Kidney (tissue), 22 donors: ENCODE measurements at places on chromosomes 3 and 15.
A peak's percentile ranks its signal among the peaks of the same experiment; 100 is the strongest.

DNA sequence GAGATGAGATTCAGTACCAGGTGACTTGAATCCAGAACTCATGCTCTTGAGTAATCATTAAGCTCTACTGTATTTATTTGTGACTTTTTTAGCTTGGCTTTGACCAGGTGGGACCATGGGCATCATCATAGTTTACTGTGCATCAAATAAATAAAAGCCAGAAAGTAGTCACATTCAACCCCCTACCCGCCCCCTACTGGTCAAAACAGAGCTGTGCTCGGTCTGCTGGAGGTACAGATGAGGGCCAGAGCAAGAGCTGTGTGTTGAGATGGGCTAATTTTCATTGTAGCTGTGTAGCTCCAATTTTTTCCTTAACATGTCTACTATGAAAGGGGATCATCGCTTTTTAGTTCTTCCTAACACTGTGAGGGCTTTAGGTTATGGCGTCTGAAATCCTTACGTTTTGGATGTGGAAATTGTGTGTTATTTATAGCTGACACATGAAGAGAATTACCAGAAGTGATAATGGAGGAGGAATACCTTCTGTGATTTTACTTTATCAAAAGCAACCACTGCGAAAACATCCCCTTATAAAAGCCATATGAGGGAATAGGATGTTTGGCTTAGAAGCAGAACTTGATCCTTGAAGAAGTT is 375.1 kb downstream of the PTPRG start:
- no peak for DNase-seq

- peak; percentile 48 for DNase-seq
Measured at GRCh38 chr3:42653560-42654330, at the start of gene ZBTB47. Gene ZBTB47, plus strand, starts transcription at chr3:42653697. Its CDS starts 4,659 bp downstream, at chr3:42658356.

GRCh38 chr3:36957862-36958686 is 13.2 kb upstream of the TRANK1 start:
- no peak for DNase-seq

DNA sequence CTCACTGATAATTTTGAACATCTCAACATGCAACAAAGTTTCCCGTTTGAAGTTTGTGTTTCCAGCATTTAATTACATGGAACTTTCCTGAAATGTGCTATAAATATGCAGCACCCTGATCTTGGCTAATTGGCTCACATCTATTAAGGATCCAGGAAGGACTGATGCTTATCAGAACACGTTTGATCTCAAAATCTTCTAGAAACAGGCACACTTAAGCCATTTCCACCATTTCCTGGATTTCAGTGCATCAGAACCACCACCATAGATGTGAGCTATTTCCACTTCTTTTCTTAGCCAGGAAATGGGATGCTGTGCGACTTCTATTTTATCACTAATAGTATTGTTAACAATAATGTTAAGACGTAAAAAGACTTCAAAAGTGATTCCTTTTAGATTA is 228.9 kb downstream of the FEZF2 start:
- no peak for DNase-seq

DNA sequence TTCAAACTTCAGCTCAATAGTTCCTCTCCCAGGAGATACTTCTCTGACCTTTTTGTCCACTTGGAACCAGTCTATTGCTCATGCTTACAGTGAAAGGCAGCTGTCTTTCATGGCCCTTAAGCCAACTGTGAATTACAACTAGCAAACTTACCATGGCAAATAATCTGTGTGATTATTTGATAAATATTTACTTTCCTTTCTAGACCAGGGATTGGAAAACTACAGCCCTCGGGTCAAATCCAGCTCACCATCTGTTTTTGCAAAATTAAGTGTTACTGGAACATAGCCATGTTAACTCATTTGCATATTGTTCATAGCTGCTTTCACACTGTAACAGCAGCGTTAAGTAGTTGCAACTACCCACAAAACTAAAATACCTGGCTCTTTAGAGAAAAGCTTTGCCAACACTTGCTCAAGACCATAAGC is 289.1 kb upstream of the MCTP2 start:
- DNase-seq, result no peak

- no peak for DNase-seq
Measured at GRCh38 chr15:69812861-69813261, 284.9 kb downstream of the TLE3 start.

GRCh38 chr15:85154061-85154460 is 172.4 kb downstream of the PDE8A start:
- DNase-seq, result no peak

DNA sequence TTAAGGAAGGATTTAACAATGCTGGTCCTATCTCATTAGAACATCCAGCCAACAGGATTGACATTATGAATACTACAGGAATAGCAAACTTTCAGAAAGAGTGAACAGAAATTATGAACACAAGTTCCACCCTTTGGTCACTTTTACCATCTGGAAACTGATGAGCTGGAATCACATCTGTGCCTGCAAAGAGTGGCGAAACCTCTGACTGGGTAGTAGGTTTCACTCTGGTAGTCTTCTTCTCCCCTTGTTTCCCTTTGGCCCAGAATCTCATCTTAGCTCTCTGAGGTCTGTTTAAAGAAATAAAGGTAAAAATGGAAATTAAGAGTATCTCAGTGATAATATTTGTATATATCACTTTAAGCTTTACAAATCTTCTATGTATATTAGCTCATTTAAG is 73.1 kb downstream of the NR2E3 start:
- DNase-seq, result no peak

GRCh38 chr3:55000546-55000945 is 72.7 kb upstream of the LRTM1 start:
- DNase-seq, result peak; percentile 54

GRCh38 chr15:89089316-89090230 is 1.3 kb downstream of the ABHD2 start:
- no peak for DNase-seq

DNA sequence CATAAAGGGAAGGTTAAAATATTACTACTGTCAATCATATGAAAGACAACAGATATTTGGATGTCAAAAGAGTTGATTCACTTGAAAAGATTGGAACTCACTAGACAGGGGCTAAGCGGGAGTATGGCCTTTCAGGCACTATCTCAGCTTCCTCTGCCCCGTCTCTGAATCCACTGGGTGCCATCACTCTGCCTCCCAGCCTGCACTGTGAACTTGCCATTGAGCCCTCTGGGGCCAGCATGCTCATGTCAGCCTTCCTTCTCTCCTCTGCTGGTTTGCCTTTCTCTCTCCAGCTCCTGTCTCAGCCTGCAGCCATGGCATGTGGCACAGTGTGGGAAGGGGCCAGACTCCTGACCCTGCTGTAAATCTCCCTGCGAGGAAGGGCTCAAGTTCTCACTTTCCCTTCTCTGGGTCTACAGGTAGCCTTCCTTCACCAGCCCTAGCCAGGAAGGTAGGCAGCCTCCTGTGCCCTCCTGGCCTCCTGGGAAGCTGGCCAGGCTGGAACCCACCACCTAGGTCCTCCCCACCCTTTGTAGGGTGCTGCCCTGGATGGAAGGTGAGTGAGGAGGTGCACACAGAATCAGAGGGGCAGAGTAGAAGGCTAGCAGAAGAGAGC is 54.0 kb upstream of the SLCO2A1 start:
- DNase-seq, result no peak

- no peak for DNase-seq
Measured at GRCh38 chr3:172174513-172175253, 135.3 kb downstream of the FNDC3B start.

DNA sequence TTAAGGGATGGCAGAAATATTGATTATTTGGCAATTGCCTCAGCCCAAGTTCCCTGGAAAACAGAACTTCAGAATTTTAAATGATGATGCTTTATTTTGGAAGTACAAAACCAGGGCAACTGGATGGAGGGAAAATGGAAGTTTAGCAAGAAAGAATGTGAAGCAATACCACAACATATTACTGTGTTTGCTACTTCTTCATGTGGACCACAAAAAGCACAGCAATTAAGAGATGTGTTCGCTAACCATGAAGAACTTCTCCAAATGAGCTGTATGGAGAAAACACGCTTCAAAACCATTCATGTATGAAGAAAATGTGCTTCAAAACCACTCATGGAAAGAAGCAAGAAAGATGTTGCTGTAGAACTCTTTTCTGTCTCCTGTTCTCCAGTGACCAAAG is 64.7 kb upstream of the ARL6 start:
- no peak for DNase-seq

GRCh38 chr3:38264779-38265178 is 833 bp upstream of the SLC22A13 start:
- no peak for DNase-seq

DNA sequence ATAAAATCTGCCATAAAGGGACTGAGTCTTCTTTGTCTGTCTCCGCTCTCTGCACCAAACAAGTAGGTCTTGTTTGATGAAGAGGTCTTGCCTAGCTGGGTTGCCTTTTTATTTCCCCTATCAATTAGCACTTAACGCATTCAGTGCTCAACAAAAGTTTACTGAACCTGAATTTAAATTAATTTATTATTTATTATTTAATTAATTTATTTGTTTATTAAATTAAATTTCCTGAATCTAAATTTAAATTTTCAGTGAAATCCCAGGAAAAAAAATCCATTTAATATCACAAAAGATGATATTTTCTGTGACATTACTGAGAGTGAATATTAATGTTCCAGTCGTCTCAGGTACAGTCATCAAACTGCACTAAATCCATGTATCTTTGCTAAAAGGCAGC is 164.9 kb upstream of the AGTR1 start:
- DNase-seq, result no peak

GRCh38 chr3:99639579-99639978 is 1.2 kb downstream of the COL8A1 start:
- no peak for DNase-seq

DNA sequence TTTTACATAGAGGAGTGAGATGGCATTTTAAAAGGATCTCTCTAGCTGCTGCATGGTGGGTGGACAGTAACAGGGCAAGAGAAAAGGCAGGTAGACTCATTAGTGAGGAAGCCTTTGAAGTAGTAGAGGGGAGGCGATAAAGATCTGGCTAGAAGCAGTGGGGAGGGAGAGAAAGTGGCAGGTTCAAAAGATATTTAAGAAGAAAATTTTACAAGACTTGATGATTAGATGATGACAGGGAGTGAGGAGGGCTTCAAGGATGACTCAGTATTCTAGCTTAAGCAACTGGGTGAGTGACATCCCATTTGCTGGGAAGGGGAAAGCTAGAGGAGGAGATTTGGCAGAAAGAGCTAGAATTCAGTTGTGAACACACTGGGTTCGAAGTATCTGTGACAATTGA is 3.8 kb upstream of the BRPF1 start:
- DNase-seq, result no peak

- DNase-seq, result peak; percentile 21
Measured at GRCh38 chr3:154904328-154904727, 175.8 kb upstream of the MME start.

DNA sequence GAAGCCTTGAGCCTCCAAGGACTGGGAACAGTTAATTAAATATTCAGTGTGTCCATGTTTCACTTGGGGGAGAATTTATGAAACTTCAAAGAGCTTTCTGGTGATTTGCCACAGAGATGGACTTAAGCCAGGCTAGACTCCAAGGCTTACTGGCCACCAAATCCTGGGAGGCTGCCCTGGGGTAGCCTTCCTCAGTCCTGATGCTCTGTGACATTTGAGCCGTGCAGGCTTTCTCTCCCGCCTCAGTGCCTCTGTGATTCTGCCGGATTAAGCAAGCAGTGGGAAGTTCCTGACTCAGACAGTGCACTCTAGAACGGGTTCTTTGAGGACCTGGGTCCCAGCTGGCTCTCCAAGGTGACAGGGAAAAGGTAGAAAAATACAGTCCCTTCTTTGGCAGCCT is 314.7 kb upstream of the ICE2 start:
- no peak for DNase-seq

- no peak for DNase-seq
Measured at GRCh38 chr3:155778462-155778861, 27.6 kb downstream of the C3orf33 start.

DNA sequence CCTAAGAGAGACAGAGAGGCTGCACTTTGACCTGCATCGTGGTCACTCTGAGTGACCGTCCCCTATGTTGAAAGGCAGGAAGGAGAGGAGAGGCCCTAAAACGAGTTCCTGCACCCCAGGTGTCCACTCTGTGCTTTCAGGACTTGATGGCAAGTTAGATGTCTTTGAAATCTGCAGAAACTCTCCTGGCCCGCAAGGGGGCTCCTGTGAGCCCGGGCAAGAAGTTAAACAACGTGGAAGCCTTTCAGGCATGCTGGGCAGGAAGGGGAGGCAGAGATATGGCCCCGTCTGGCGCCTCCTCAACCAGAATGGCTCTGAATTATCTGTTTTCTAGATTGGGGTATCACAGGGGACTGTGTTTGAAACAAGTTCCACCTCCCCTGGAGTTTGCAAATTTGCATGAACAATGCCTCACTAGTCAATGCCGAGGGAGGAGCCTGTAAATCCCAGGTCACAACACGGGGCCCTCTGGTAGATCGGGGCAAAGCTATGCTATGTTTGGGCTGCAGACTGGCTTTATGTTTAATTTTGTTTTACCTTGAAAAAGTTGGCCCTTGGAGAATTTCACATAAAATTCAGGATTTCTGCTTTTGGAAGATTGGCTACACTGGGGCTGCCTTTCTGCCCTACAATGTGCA is 9.8 kb downstream of the CTXND1 start:
- DNase-seq, result no peak

DNA sequence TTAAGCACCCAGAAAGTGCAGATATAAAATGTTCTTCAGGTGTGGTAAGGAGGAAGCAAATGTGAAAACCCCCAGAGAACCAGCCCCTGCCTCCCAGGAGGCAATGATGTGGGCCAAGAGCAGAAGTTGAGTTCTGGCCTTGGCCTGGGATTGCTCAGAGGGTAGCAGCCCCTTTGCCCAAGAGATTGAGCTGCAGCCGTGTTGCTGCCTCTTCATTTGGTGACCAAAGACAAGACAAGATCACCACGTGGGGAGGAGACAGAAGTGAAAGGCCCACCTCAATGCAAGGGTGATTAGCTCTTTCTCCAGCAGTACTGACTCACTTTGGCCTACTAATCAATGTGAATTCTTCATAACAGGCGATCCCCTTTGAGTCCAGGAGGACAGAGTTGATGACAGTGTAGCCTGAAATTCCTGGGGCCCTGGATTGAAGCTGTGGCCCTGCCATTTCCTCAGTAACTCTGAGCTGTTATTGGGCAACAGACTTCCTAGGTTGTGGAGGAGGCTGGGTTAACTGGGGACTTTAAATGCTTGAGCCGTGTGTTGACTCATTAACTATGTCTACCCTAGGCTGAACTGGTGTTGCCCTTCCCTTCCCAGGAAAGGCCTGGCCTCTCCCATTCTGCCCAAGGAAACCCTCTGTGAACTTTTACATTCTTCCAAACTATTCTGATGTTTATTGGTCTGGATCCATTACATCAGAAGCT is 86.5 kb downstream of the ST6GAL1 start:
- DNase-seq, result no peak

- no peak for DNase-seq
Measured at GRCh38 chr3:33186524-33187367, 31.9 kb downstream of the SUSD5 start.

- DNase-seq, result no peak
Measured at GRCh38 chr15:76252249-76252648, 59.0 kb downstream of the ETFA start.
